H9 (cell line): ENCODE measurements at places on chromosomes 3 and 15. TPM values are rescaled to one million over a fixed set of nuclear protein-coding genes. Genes with fewer than 3 reads are reported as not detected.

The CD86 gene
- not detected in 2 replicates for total RNA-seq

The CKMT1B gene
- total RNA-seq: 31.0 and 36.7 TPM in 2 replicates

The RMDN3 gene
- total RNA-seq: 24.9 and 28.3 TPM in 2 replicates

The NEIL1 gene
- 16.1 and 16.5 TPM in 2 replicates for total RNA-seq

The NR1I2 gene
- total RNA-seq: not detected in 2 replicates

The PLSCR4 gene
- total RNA-seq: 1.1 and 1.2 TPM in 2 replicates

The ACAD11 gene
- 15.6 and 18.0 TPM in 2 replicates for total RNA-seq

The SNRPN gene
- 893 and 900 TPM in 2 replicates for total RNA-seq

The ASB7 gene
- 12.8 and 13.9 TPM in 2 replicates for total RNA-seq

The CCR9 gene
- total RNA-seq: not detected in 2 replicates

The DNAH1 gene
- 2.0 and 2.3 TPM in 2 replicates for total RNA-seq

The B3GALNT1 gene
- total RNA-seq: 13.2 and 14.7 TPM in 2 replicates

The SPINK8 gene
- not detected in 2 replicates for total RNA-seq

The IL16 gene
- 0.18 and 0.28 TPM in 2 replicates for total RNA-seq

The DOCK3 gene
- total RNA-seq: 7.0 and 8.3 TPM in 2 replicates

The SPTSSB gene
- 1.4 and 3.5 TPM in 2 replicates for total RNA-seq

The BLOC1S6 gene
- total RNA-seq: 36.9 and 39.7 TPM in 2 replicates

The ATP13A5 gene
- total RNA-seq: not detected in 2 replicates

The ANKRD34C gene
- total RNA-seq: not detected in 2 replicates

The AADACL2 gene
- not detected in 2 replicates for total RNA-seq

The ZNF660 gene
- 16.4 and 18.7 TPM in 2 replicates for total RNA-seq

The ALDH1L1 gene
- 0.68 and 0.90 TPM in 2 replicates for total RNA-seq

The HDGFL3 gene
- 120 and 122 TPM in 2 replicates for total RNA-seq

The ZNF774 gene
- 1.0 and 2.5 TPM in 2 replicates for total RNA-seq

The SEC62 gene
- 90.3 and 98.7 TPM in 2 replicates for total RNA-seq

The LRRC58 gene
- 18.2 and 18.5 TPM in 2 replicates for total RNA-seq

The NANOGP8 gene
- 88.4 and 91.5 TPM in 2 replicates for total RNA-seq

The WDR93 gene
- not detected in 2 replicates for total RNA-seq

The GATA2 gene
- 1.9 and 2.7 TPM in 2 replicates for total RNA-seq

The IREB2 gene
- 87.6 and 93.3 TPM in 2 replicates for total RNA-seq

The ALS2CL gene
- total RNA-seq: 4.9 and 5.0 TPM in 2 replicates

The SLITRK3 gene
- 0.48 and 0.50 TPM in 2 replicates for total RNA-seq

The PAQR9 gene
- 2.3 and 3.2 TPM in 2 replicates for total RNA-seq

The NPAP1 gene
- total RNA-seq: 0.04 and 0.07 TPM in 2 replicates

The GOLGA8T gene
- 0.53 TPM in 1 of 2 replicates, not detected in the other for total RNA-seq

The CFAP92 gene
- 0.92 and 1.2 TPM in 2 replicates for total RNA-seq

The TSPAN3 gene
- 117 and 124 TPM in 2 replicates for total RNA-seq

The FGD5 gene
- total RNA-seq: 7.8 and 8.6 TPM in 2 replicates

The AGBL1 gene
- not detected in 2 replicates for total RNA-seq

The CHRD gene
- 1.8 and 1.9 TPM in 2 replicates for total RNA-seq

The LRTM1 gene
- total RNA-seq: not detected in 2 replicates

The GOLGA6D gene
- total RNA-seq: 0.35 and 0.37 TPM in 2 replicates

The SNX22 gene
- 4.4 and 4.8 TPM in 2 replicates for total RNA-seq

The EPHA3 gene
- 0.59 and 0.66 TPM in 2 replicates for total RNA-seq

The MUC20 gene
- total RNA-seq: 0.33 TPM in 1 of 2 replicates, not detected in the other

The RARRES1 gene
- total RNA-seq: 0.72 and 0.81 TPM in 2 replicates

The GHSR gene
- not detected in 2 replicates for total RNA-seq

The GRIP2 gene
- total RNA-seq: 3.1 and 3.2 TPM in 2 replicates

The NR2C2 gene
- 38.2 and 38.5 TPM in 2 replicates for total RNA-seq

The ACY1 gene
- total RNA-seq: 62.6 and 63.6 TPM in 2 replicates

The FRMD5 gene
- 3.8 and 3.9 TPM in 2 replicates for total RNA-seq
